ENCODE measurements at places on chromosomes 1 and 21. TPM values are rescaled to one million over a fixed set of nuclear protein-coding genes. Genes with fewer than 3 reads are reported as not detected.

- no peak for DNase-seq
Measured at GRCh38 chr21:41164052-41164451, 3.9 kb upstream of the BACE2 start.

- DNase-seq: no peak
Measured at GRCh38 chr1:70358921-70359564, 4.5 kb upstream of the ANKRD13C start.

The HES2 gene
- 1.1 TPM for total RNA-seq

The NR1I3 gene
- total RNA-seq: not detected
